ENCODE measurements at places on chromosomes 16 and 17. TPM values are rescaled to one million over a fixed set of nuclear protein-coding genes. Genes with fewer than 3 reads are reported as not detected.

CD300LG gene
- not detected for polyA plus RNA-seq

CX3CL1 gene
- polyA plus RNA-seq, result 4.9 TPM

DHRS13 gene
- 91.1 TPM for polyA plus RNA-seq

CCL1 gene
- not detected for polyA plus RNA-seq

AOC3 gene
- polyA plus RNA-seq, result 0.35 TPM

HOXB1 gene
- polyA plus RNA-seq, result not detected

OR3A3 gene
- not detected for polyA plus RNA-seq

CCR7 gene
- polyA plus RNA-seq, result not detected

GSDMA gene
- not detected for polyA plus RNA-seq
